ENCODE measurements at places on chromosomes 4 and X. TPM values are rescaled to one million over a fixed set of nuclear protein-coding genes. Genes with fewer than 3 reads are reported as not detected.

Gene USP53
- total RNA-seq = 19.8 TPM

- no peak for DNase-seq
Observed at GRCh38 chrX:133350751-133351150, 64.5 kb downstream of the GPC4 start.

GRCh38 chrX:22818061-22818460, 181.7 kb upstream of the DDX53 start:
- no peak for DNase-seq

DNA sequence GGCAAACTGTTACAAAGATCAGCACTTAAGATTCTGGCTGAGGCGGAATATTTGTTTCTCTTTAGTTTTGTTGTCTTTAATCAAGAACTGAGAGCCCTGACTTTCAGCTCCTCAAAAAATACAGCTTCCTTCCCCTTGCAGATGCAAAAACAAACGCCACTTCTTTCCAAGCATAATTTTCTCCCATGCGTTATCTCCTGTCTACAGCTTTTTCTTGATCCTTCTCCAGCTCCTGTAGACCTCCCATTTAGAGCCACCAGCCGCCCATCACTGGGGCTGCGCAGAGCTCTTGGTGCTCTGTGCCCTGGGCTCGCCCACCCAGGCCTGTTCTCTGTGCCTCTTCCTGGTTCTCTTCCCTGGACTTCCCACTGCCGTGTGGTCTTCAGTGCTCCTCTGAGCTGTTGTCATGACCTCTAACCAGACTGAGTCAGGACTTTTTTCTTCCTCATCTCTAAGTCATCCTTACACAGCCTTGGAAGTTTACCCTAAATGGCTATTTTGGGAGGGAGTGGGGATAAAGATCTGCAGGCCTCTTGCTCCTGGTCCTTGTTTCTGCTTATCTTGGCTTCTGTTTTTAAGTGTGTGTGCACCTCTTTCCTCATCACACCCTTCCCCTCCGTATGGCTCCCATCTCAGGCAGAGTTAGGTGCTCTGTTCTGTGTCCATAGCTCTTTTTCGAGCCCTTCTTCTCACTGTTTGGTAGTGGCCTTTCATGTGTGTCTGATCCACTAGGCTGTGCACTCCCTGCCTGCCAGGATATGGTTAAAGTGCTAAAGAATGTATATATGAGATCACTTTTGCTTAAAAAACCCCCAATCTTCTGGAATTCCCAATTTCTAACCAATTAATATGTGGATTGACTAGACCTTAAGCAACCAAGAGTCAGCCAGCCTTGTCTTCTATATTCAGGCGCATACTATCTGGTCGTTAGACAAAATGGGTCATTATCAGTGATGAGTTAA, 122.5 kb downstream of the PTTG2 start:
- no peak for DNase-seq

DNA sequence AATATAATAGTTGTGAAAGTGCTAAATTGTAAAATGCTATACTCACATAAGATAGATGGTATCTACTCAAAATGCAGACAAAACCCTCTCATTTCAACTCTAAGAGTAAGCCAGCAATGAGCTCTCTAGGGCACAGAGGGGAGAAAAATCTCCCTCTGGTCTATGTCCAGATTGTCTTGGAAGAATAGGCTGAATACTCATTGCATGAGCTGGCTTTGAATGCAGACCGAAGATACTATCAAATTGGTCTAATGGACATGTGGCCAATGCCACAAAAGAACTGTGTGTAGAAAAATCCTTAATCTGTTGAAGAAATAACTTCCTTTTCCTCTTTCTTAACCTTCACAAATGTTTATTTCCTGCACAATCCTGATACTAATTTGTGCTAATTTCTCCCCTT, 3.5 kb downstream of the ZXDA start:
- no peak for DNase-seq

GRCh38 chr4:5989236-5990225, 28.7 kb downstream of the C4orf50 start:
- DNase-seq = no peak

Gene ARHGEF9
- total RNA-seq = 20.4 TPM

DNA sequence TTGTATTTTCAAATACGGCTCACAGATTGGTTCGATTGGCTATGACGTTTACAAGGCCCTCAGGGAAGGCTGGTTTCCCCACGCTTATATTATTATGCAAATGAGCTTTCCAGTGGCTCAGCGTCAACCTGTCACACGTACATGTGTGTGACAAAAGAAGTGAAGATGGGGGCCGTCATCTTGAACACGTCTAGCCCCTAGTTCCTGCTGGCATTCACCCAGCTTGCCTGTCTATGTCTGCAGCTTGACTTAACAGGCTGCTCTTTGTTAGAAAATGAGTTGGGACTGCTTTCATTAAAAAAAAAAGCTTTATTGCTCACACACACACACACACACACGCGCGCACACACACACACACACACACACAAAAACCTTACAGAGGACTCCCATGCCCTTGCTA, 283.6 kb upstream of the CTSO start:
- no peak for DNase-seq

GRCh38 chrX:9349572-9350494, 115.0 kb upstream of the TBL1X start:
- no peak for DNase-seq

DNA sequence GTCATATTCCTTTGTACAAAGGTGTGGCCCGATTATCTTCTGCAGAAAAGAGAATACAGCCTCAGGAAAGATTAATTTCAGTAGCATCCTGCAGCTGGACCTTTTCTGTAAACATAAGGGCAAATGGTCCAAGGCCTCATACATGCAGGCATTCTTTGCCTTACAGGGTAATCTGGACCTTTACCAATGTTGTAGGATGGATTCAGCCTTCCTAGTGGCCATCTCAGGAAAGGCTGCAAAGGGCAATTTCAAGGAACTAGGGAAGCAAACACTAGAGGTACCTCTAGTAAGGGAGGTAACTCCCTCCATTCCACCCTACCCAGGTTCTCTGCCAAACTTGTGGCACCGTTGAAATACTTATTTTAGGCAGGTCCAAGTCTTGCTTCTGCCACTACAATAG, 43.0 kb downstream of the UGT2B28 start:
- no peak for DNase-seq

DNA sequence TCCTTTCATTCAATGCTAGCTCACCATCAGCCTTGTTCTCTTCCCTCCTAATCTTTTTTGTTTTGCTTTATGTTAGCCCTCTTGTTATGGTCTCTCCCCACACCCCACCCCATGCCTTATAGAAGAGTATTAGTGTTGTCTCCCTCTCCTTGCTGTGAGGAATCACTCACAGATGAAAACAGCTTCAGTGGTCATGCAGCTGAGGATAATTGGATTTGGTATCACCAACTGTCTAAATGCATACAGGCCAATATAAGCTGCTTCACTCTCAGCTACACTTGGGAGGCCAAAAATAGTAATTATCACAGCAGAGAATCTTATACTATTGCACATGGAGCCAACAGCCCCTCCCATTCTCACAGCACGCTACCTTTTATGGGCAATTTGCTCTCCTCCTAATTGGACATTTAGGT, 494.6 kb upstream of the FAM241A start:
- no peak for DNase-seq

- DNase-seq = no peak
Observed at GRCh38 chr4:77623091-77623490, 17.5 kb downstream of the CXCL13 start.

DNA sequence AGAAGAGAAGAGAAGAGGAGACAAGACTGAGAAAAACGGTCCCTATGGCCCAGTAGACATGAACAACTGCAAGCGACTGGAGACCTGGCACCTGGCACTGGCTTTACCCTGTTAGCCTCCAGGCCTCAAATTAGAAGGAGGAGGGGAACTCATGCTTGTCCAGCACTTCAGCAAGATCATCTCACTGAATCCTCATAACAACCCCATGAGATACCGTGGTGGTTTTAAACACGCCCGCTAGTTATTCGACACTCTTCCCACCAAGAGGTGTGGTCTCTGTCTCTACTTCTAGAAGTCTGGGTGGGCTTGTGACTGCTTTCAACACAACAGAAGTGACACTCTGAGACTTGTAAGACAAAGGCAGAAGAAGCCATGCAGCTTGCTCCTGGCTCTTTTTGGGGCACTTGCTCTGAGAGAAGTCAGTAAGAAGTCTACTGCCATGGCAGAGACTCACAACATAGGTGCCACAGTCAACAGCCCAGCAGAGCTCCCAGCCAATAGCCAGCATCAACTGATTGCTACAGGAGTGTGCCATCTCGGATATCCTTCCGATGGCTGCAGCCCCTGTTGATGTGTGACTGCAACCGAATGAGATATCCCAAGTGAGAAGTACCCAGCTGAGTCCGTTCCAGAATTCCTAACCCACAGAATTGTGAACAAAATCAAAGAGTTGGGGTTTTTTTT, 34.0 kb upstream of the BCOR start:
- no peak for DNase-seq

- no peak for DNase-seq
Observed at GRCh38 chr4:10462876-10463275, 5.7 kb upstream of the ZNF518B start.

DNA sequence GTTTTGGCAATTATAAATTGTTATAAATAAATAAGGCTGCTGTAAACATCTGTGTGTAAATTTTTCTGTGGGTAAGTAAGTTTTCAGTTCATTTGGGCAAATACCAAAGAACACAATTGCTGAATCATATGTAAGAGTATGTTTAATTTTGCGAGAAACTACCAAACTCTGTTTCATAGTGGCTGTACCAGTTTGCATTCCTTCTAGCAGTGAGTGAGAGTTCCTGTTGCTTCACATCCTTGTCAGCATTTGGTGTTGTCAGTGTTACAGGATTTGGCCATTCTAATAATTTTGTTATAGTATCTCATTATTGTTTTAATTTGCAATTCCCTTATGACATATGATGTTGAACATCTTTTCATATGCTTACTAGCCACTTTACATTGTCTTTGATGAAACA, 48.4 kb downstream of the ARFIP1 start:
- DNase-seq = no peak

Gene OPRPN
- not detected for total RNA-seq

DNA sequence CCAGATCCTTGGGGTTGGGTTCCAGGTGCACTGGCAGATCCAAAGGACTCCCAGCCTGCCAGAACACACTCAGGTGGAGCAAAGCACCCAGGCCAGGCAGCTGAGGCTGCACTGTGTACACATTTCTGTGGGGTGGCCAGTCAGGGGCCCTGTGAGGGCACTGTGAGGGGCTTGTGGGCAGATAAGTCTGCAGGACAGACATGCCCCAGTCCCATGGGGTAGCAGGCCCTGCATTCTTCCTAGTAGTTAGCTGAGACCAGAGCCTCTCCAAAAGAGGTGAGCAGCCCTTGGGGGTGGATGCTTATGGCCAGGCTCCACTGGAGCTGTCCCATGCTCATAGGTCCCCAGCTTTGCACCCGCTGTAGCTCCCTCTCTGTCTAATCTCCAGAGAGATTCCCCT, 7.6 kb downstream of the ETDB start:
- no peak for DNase-seq
